ENCODE measurements at places on chromosomes 1 and 21.

DNA sequence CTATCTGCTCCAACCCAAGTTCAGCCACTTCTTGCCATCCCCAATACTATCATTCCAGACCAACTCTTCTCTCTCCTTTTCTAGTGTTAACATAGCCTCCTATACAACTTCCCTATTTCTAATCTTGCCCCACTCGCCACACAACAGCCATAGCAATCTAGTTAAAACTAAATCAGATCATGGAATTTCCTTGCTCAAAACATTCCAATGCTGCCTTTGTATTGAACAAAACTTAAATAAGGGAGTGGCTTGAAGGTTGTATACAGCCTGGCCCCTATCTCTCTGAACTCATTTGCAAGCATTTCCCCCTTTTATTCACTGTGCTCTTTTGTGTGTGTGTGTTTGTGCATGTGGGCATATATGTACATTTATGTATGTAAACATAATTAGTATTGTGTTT lies 118.1 kb upstream of the SGIP1 start:
- DNase-seq = no peak

- no peak for DNase-seq
Observed at GRCh38 chr1:244789276-244789580, 46.2 kb upstream of the COX20 start.

GRCh38 chr1:147547065-147547464 lies 5.8 kb downstream of the BCL9 start:
- no peak for DNase-seq

DNA sequence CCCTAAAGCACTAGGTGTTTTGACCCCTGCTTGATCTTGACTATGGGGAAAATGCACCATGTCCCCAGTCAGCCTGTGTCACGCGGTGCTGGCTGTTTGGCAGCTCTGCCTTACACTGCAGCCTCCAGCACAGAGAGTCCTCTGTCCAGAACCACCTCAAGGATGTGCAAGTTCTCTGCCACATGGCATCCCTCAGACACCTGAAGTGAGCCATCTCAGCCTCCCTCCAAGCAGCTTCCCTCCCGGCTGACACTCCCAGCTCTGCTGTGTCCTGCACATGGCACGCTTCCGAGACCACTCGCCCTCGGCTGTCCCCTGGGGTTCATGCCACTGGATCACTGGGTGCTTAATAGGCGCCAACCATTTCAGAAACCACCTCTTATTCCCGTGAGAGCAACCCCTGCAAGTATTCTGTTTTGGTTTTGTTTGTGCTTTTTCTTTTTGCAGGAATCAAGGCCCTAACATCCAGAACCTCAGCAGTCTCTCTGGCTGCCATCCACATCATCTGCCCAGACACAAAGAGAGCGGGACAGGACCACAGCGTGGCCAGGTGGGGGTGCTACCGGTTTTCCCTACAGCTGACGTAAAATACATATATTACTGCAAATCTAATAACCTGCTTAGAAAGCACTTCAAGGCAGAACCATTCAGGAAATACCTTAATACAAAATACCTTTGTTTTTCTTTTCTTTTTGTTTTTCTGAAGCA lies 45.7 kb downstream of the CAPZB start:
- DNase-seq = no peak

- no peak for DNase-seq
Observed at GRCh38 chr1:183876309-183876708, 71.4 kb downstream of the RGL1 start.

GRCh38 chr1:25140073-25140797 lies 92.1 kb downstream of the SYF2 start:
- no peak for DNase-seq

DNA sequence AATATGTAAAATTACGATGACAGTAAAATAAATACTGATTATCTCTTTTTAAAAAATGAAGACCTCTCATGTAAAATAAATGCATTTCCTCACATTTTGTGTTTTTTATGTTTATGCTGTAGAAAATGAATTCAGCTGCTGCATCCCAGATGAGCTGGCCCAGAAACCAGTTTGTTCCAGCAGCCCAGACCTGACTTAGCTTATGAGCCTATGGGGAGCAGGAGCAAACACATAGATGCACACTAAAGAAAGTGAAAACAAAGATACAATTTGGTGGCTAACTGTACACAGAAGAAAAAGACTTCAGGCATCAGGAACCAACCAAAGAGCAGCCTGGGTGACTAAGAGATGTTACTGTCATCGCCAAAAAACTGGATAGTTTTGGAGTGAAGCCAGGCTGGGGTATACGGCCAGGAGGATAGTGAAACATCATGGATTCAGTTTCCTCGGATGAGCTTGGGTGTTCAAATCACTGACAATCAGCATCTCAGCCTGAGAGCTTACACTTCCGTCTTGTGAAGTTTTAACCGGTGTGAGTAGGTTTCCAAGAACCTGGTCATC lies 113.9 kb upstream of the BACE2 start:
- no peak for DNase-seq

DNA sequence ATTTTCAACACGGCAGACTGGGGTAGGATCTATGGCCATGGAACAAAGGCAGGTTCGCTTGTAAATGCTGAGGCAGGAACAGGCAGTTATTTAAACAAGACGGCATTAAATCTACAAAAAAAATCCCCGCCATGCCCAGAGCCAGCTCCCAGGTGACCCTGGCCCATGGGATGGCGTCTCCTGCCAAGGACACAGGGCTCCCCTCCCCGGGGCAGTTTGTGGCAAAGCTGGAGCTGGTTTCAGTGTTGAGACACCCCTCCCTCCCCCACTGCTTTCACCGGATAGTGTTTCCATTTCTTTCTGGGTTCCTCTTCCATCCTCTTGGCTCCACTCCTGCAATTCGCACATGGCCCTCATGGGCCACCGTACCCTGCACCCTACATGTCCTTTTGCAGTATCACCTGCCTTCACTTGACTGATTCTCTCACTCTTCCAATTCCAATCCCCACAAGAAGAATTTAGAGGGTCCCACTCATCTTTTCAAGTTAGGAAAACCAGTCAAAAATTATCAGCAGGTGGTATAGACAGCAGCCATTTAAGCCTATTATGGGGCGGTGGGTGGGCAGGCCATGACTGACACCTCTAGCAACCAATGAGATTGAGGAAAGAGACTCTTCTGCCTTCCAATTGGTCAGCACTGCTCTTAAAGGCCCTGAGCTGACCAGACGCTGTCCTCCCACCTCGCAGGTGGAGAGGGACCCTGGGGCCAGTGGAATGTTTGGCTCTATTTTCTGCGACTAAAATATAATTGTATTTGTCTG lies 52.0 kb downstream of the OLIG1 start:
- no peak for DNase-seq

DNA sequence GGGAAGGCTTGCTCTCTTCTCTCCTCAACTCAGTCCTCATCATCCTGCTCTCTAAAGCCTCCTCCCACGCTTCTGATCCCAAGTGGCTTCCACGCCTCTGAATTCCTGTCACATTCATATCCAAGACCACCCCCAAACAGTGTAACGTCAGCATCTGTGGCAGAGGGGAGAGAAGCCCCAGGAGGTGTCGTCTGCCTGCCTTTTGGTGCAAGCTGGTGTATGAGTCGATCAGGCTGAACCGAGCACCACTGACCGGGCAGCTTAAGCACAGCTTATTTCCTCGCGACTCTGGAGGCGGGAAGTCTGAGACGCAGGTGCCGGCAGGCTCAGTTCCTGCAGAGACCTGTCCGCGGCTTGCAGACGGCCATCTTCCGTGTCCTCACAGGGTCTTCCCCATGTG lies 123.8 kb upstream of the RAB4A start:
- no peak for DNase-seq

- peak; percentile 95 for DNase-seq
Observed at GRCh38 chr1:66271216-66271903, 262.6 kb upstream of the SGIP1 start.

GRCh38 chr1:6049419-6049818 lies 3.7 kb downstream of the KCNAB2 start:
- no peak for DNase-seq

DNA sequence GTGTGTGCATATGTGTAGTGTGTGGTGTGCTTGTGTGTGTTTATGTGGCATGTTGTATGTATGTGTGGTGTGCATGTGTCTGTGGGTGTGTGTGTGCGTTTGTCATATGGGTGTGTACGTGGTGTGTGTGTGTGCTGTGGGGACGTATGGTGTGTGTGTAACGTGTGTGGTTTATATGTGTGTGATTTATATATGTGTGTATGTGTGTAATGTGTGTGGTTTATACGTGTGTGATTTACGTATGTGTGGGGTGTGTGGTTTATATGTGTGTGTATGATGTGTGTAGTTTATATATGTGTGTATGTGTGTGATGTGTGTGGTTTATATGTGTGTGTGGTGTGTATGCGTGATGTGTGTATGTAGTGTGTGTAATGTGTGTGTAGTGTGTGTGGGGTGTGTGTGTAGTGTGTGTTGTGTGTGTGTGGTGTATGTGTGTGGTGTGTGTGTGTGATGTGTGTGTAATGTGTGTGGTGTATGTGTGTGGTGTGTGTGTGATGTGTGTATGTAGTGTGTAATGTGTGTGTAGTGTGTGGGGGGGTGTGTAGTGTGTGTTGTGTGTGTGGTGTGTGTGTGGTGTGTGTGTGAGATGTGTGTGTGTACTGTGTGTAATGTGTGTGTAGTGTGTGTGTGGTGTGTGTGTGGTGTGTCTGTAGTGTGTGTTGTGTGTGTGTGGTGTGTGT lies 32.3 kb upstream of the ADARB1 start:
- no peak for DNase-seq

DNA sequence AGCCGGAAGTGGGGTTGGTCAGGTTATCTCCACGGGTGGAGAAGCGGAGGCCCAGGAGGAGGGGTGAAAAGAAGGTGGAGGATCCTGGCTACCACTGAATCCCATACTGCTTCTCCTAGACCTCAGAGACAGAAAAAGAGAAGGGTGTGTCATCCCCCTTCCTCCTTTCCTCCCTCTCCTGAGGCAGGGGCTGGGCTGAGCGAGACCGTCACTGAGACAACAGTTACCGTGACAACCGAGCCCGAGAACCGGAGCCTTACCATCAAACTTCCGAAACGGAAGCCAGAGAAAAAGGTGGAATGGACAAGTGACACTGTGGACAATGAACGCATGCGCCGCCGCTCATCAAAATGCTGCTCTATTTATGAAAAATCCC lies 42.1 kb upstream of the NBPF3 start:
- DNase-seq = no peak

DNA sequence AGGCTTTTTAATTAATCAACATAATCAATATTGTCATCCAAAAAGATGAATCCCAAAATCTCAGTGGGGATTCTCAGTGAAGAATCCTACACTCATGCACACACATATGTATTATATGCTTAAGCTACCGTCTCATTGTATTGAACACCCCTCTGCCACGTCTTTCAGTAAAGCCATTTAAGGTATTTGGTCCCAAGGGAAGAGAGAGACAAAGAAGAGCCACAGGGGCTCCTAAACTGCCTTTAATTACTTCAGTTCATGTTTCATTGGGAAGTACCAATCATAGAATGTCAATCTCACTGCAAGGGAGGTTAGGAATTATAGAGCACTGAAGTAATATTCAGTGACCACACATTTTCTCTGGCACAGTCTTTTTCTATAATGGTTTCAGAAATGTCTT lies 388.6 kb upstream of the NEGR1 start:
- DNase-seq = no peak

- DNase-seq = no peak
Observed at GRCh38 chr1:74681001-74681400, 7.4 kb upstream of the ERICH3 start.

Measured in kidney glomerular epithelial cell (primary cell).